ENCODE measurements at places on chromosomes 5 and 9.

- no peak for DNase-seq
Measured at GRCh38 chr9:116868201-116868600, 181.1 kb downstream of the TRIM32 start.

- peak; percentile 70 for DNase-seq
Measured at GRCh38 chr9:10612641-10613398, at the start of gene PTPRD. Gene PTPRD, minus strand, starts transcription at chr9:10613002.

DNA sequence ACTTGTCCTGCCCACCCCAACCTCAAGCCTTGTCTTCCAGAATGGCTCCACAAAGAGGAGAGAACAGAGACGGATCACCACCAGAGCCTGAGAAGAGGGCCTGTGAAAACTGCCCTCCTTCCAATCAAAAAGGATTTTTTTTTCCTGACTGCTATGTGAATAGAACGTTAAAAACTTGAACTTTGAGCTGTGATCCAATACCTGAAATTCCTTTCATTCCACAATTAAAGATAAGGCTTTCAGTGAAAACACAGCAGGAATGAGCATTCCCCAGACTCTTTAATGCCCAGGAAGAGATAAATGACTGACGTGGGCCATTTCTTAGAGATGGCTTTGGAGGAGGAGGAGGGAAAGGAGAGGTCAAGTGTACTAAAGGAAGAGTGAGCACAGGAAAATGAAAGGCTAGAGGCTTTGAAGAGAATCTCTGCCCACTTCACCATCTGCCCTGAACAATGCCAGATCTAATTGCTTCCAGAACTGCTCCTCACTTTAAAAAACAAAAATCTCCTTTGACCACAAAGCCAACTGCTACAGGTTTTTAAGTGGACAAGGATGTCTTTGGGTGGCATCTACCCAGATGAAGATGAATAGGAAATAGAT lies 177.9 kb upstream of the MAP3K1 start:
- DNase-seq = no peak

DNA sequence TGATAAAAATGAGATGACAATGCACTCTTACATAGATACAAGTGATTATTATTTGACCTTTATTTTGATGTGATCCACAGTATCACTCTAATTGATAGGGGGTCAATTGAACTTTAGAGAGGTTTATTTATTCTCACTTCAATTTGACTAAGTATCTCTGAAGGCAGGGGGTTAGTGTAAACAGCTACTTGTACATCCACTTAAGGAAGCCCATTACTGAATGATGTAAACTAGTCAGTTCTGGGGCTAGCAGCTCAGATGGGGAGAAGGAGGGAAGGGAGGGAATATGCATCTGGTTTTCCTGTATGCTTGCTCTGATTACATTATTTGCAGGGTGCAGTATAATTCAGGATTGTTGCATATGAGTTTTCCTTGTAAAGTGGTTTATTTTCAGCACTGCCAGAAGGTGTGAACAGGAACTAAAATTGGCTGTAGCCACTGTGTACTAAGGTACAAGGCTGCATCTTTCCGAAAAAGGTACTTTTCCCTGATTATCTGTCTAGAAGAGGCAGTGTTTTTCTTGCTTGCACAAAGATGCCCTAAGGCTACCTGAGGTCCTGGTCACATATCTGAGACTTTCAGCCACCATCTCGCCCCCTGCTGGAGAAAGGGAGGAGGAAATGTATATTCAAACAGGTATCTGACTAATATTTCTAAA lies 51.2 kb downstream of the MRPS27 start:
- DNase-seq = no peak

- DNase-seq = no peak
Measured at GRCh38 chr5:42621662-42622061, 135.0 kb upstream of the CCDC152 start.

- no peak for DNase-seq
Measured at GRCh38 chr5:15377573-15378340, 122.2 kb upstream of the FBXL7 start.

- no peak for DNase-seq
Measured at GRCh38 chr5:175879743-175880142, 8.4 kb downstream of the CPLX2 start.

Data from left lung (tissue), 14 donors.